GM03348 (cell line): ENCODE measurements at places on chromosomes 2 and 18.

GRCh38 chr2:36044411-36044810 is 311.2 kb upstream of the CRIM1 start:
- no peak for DNase-seq

- no peak for DNase-seq
Measured at GRCh38 chr2:185502351-185502750, 236.3 kb upstream of the FSIP2 start.

DNA sequence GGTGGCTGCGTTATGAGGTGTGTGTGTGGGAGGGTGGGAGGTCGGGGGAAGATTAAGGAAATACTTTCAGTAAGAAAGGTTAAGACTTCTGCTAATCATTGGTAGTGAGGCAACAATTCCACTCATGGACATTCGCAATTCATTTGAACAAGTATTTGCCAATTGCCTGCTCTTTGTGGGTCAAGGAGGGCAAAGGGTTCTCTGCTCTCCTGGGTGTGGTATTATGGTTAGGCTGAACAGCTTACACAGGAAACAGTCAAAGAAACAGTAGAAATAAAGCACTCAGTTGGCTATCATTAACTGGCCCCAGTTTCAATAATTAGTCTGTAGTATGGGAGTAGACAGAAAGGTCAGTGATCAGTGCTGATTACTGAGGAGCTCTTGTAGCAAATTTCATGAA is 357.0 kb upstream of the FANCL start:
- no peak for DNase-seq

- DNase-seq: no peak
Measured at GRCh38 chr2:175450029-175450760, 268.7 kb upstream of the ATP5MC3 start.

DNA sequence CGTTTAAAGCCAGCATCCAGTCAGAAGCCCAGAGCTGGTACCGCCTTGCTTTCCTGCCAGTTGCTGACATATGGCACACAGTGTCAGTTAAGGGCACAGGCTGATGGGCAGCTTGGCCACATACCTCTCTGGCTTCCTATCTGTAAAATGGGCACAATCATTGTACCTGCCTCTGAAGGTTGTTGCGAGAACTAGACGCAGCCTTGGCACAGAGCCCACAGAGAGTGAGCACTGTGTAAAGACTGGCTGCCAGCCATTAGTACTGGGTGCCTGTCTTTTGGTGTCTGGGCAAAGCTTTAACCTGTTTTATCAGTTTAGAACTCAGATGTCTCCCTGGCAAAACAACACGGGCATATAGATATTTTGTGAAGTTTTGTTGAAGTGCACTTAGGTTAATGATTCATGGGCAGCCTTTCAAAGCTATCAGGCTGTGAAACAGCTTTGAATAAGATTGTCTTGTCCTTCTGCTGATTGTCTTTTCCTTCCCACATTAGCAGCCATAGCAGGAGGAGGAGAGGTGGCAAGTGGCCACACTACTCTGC is 269.5 kb downstream of the NEDD4L start:
- DNase-seq: no peak

- no peak for DNase-seq
Measured at GRCh38 chr2:64817453-64817852, 163.7 kb upstream of the SERTAD2 start.

- DNase-seq: peak; percentile 67
Measured at GRCh38 chr2:106944215-106944614, 58.2 kb upstream of the ST6GAL2 start.

DNA sequence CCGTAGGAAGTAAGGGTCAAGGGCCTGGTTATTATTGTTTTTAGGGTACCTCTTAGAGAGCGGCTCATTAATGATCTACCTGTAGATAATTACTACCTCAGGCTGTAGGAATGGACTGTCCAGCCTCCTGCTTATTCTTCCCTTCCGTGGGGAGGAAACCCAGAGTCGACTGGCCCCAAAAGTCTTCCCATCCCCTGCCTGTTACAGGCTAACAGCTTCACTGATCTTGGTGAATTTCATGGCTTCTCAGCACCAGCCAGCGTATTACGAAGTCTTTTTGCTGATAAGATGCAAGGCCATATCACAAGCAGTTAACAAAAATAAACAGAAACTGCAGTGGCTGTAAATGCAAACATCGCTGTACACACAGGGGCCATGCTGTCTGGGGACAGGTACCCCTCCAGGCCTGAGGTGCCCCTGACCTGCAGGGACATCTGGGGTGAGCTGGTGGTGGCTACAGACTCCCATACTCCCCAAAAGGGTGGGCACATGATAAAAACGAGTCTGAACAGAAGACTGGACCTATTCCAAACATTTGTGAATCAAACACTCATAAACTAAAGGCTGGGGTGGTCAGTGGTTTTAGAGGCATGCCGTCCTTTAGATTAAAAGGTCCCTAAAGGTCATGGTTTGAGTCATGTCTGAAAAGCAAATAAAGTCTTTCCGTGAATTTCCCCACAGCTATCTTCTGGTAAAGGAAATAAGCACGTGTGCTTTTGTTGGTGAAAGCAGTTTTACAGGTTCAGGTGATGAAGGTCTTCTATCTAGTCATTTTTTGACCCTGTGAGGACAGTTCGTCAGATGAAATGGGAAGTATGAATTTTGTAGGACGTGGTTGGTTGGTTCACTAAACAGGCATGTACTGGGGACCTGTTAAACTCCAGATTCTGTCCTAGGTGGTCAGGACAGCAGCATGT is 36.7 kb downstream of the TTC39C start:
- no peak for DNase-seq

DNA sequence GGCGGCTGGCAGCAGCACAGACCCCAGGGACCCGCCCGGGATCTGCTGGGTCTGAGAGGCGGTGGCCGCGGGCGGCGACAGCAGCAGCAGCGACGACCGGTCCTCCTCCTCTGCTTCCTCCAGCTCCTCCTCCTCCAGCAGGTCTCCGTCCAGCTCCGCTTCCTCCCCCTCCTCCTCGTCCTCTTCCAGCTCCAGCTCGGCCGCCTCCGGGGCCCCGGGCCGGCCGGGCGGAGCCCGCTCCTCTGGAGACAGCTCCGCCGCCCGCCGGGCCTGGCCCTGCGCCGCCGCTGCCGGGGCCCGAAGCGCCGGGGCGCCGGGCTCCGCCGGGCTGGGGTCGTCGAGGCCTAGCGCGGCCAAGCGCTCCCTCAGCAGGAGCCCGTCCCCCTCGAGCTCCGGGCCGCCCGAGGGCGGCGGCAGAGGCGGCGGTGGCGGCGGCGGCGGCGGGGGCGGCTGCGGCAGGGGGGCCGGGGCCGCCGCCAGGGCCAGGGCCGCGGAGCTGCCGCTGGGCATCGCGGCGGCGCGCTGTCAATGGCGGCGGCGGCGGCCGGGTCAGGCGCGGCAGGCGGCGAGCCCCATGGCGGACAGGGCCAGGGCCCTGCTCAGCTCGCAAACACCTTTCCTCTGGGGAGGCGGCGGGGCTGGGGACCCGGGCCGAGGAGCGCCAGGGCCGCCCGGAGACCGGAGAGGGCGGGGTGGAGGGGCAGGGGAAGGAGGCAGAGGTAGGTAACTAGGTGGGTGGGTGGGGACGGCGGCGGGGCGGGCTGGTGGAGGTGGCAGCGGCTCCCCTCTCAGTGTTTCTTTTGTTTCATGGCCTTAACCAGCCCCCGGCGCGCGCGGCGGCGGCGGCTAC is 445 bp downstream of the MEX3C start:
- DNase-seq: peak; percentile 60

DNA sequence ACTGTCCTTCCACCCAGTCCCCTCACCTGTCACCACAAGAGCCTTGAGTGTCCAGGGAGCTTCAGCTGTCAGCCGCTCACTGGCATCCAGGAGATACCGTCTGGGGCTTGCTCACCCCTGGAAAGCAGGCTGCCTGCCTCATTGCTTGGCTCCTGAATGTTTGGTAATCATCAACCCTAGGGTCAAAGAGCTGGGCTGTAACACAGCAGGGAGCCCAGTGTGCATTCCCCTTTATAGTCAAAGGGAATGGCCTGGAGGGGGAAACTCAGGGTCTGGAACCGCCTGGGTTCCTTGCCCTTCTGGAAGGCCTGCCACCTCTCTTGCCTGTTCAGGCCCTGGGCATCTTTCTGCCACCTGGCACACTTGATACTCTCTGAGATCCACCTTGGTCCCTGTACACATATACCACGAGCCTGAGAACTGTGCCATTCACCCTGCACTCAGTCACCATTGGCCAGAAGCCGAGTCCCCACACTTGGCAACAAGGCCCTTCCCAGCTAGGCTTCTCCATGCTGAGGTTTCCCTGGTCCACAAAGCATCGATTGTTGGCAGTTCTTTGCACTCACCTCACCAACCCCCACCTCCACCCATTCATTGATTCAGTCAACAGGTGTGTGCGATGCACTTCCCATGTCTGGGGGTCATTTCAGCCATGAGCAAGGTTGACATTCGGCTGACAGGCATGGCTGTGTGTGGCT is 35.0 kb downstream of the TPRKB start:
- DNase-seq: no peak

DNA sequence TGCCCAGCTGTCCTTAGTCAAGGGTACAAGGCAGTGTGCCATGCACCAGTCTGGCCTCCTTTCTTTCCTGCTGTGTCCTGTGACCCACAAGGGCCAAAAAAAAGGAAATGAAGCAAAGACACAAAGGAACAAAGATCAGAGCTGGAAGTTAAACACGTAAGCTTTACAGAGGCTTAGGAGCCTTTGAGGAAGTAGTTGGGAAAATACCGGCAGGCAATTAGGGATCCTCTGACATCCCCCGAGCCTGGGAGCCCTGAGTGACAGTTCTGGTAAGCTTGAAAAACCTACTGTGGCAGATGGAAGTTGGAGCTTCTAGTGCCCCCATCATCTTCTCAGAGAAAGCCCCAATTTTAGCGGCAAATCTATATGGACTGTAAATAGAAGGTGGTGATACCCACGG is 78.5 kb downstream of the SPRED2 start:
- no peak for DNase-seq

DNA sequence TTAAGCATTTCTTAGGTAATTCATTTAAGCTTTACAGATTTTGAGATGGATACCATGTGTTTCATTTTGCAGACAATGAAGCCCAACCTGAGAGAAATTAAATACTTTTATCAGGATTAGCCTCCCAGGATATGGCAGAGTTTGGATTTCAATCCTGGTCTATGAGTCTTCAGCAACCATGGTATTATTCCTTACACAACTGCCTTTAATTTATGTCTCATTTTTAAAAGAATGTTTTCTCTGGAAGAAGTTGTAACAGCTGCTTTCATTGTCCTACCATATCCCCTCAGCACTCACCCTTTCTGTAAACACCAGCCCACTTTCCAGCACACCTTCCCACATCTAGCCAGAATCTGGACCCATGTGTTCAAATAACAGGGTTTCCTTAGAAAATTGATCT is 863.7 kb upstream of the VRK2 start:
- DNase-seq: no peak

DNA sequence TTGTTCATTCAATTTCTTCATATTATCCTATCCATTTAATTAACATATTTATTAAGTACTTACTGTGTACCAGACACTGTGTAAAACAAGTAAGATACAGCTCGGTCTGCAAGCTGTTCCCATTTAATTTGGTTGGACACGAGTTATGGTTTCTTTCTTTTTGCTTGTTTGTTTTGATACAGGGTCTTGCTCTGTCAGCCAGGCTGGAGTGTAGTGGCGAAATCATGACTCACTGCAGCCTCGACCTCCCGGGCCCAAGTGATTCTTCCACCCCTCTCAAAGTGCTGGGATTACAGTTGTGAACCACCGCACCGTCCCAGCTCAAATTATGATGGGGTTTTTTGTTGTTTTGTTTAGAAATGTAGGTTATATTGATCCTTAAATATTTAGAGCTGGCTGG is 9.0 kb downstream of the CYBRD1 start:
- DNase-seq: no peak

GRCh38 chr2:85195956-85196355 is 62.8 kb downstream of the TCF7L1 start:
- DNase-seq: no peak

DNA sequence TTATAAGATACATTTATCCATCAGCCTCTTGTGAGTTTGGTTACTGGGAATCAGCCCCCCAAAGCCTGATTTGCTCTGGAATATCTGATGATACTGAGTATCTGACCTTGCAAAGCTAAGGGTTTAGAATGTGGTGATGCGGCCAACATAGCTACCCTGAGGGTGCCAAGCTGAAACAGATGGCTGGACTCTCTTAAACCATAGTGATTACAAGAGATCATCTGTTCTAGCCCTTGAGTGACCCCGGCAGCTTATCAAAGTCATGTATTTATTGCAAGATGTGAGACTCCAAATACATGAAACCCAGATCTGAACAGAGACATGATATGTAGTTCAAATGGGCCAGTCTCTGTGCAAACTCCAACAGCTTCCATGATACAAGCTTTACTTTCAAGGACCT is 78.2 kb upstream of the CABLES1 start:
- no peak for DNase-seq

- no peak for DNase-seq
Measured at GRCh38 chr2:43358410-43359201, 132.2 kb upstream of the ZFP36L2 start.

DNA sequence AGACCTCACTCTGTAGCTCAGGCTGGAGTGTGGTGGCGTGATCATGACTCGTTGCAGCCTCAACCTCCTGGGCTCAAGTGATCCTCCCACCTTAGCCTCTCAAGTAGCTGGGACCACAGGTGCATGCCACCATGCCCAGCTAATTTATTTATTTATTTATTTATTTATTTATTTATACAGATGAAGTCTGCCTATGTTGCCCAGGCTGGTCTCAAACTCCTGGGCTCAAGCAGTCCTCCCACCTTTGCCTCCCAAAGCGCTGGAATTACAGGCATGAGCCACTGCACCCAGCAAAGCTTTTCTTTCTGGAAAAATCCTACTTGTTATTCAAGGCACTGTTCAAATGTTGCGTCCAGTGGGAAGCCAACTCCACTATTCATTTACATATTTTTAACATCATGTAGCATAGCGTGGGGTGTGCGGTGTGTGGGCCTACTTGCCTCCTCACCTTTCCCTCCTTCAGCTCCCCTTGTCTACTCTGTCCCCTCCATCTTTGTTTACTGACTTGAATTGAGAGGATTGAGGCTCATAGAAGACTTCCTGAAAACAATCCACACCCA is 6.8 kb upstream of the RHOB start:
- no peak for DNase-seq

DNA sequence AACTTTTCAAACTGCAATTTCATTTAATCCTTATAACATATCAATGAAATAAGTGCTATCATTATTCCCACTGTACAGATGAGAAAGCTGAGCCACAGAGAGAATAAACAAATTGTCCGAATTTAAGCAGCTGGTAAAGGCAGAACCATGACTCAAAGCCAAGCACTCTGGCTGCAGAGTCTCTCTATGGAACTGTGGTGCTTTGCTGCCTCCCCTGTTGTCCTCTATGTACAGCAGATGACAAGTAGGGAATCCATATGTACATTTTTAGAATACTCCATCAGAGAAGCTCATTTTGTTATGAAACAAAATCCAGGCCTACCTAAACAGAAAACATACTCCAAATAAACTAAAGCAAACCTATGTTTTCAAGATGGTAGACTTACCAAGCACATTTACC is 45.1 kb downstream of the FARSB start:
- DNase-seq: no peak
